ENCODE measurements at places on chromosomes 6 and 20.
A peak's percentile ranks its signal among the peaks of the same experiment; 100 is the strongest.

- DNase-seq: no peak
Measured at GRCh38 chr6:141492521-141493284, 640.0 kb upstream of the GJE1 start.

DNA sequence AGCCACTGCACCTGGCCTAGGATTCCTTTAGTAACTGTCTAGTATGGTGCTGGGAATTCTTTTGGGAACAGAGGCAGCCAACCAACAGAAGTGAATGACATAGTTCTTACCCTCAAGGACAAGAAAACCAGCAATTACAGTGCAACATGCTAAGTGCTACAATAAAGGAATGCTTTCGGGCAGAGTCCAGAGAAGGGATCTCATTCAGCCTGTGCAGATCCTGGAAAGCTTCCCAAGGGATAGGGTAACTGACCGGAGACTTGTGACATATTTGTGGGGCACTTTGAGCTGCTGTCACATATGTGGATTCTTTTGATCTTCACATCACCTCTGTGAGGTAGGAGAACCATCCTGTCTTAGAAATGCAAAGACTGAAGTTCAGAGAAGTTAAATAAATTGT is 46.8 kb downstream of the C6orf15 start:
- no peak for DNase-seq

DNA sequence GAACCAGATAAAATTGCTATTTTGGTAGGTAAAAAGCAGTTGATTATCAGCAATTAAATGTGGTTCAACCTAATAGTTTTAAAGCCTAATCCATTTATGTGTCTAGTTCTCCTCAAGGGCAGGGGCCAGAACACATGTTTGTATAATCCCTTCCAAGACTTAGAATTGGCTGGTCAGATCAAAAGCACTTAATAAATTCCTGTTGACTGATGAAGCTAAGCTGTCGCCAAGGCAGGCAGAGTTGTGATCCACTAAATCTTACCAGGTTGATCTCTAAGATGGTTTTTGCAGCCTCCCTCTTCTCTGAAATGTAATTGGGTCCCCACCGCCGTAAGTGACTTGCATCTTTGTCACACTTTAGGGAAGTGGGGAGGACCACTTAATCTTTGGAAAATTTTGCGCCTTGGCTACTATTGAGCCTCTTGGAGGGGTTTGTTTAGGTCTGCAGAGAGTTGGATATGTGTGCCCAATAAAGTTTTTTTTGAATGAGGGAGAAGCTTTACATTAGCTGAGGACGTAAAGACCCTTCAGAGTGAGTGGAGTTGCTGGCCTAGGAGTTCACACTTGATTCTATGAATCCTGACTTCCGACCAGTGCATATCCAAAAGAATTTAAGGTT is 65.9 kb downstream of the PHF20 start:
- no peak for DNase-seq

DNA sequence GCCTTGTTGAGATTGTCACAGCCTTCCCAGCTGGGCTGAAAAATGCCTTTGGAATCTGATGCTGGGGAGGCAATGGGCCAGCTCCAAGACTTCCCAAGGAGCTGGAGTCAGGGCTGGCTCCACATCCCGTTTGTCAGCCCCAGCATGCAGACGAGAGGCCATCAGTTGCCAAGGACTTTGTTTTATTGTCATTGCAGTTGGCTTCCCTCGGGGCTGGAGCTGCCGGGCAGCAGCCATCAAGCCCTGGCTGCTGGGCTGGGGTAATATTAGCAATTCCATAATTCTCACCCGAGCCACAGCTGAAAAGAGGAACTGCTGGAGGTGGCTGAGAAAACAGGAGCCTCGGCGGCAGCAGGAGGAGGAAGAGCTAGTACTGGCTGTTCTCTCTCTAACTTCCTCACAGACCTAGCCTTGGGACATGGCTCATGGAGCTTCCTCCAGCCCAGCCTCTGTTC is 182.5 kb downstream of the CDC5L start:
- DNase-seq: no peak

DNA sequence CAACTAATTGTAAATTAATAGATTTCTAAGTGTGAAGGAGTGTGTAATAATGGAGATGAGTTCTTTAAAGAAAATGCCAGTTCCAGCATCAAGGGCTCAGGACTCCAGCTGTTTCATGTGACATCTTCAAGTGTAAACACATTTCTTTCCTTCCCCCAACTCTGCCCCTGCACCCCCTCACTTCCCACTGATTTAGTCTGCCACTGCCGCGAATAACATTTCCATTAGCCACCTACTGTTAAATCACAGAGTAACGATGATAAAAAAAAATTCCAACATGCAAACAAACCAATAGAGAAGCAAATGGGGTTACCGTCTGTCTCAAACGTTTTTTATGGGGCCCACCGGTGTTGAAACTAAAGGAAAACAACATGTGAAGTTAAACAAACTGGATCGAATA is 414.3 kb downstream of the SAMD5 start:
- DNase-seq: no peak

DNA sequence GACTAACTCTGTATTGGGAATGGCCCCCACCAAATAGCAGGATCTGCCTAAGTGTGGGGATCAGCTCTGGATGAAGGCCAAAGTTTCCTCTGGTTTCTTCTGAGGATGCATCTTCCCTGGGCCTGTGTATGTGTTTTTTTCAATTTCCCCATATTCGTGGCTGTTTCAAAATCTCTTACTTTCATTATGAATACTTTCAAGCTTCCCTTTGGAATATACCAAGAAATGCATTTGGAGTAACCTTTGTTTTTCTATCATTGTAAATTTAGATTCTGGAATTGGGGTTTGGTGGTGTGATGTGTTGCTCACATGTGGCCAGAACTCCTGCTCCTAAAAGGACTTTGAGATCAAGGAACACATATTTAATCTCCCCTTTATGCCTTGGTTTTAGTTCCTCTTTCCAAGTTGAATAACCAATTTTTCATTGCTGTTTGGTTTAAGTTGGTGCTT is 8.4 kb downstream of the ENTPD6 start:
- peak; percentile 42 for DNase-seq

DNA sequence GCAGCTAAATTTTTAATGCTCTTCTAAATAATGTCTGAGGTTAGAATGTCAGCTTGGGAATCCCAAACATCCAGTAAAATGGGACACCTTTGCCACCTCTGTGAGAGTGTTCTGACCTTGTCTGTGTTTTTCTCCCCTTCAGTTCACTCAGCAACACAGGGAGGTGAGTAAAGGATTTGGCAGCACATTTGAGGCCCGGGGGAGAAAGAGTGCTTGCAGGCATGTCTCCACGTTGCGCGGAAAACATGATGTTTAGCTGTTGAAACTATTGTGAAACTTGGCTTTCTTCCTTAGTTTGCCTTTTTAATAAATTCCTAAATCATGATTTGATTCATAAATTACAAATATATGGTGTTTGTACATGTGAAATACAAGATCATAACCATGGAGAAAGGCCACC is 707.8 kb upstream of the FLRT3 start:
- no peak for DNase-seq

GRCh38 chr6:53679446-53679933 is 13.9 kb upstream of the KLHL31 start:
- DNase-seq: peak; percentile 40

GRCh38 chr6:10395171-10395703 is 19.6 kb downstream of the TFAP2A start:
- no peak for DNase-seq

- DNase-seq: peak; percentile 74
Measured at GRCh38 chr6:6856538-6857523, 250.9 kb upstream of the RREB1 start.

- DNase-seq: no peak
Measured at GRCh38 chr6:111718326-111718725, 112.6 kb upstream of the TRAF3IP2 start.

GRCh38 chr20:37406010-37406998 is 60.4 kb downstream of the SRC start:
- peak; percentile 63 for DNase-seq

- DNase-seq: no peak
Measured at GRCh38 chr6:21151119-21151518, 442.4 kb upstream of the SOX4 start.

GRCh38 chr6:135170238-135170637 is 10.9 kb upstream of the MYB start:
- no peak for DNase-seq

DNA sequence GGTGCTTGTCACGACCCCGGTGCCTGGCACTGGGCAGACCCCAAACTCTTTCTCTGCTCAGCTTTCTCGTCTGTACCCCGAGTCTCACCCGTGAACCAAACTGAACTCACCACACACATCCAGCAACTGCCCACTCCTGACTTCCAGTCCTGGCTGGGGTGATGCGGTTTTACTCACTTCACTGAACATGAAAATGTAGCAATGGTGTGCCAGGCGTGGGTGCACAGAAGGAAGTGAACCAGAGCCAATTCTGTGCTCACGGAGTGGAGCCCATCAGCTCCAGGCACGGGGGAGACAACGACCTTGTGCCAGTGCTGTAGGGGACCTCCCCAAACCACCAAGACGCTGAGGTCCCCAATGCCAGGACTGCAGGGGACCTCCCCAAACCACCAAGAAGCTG is 78.7 kb upstream of the AFDN start:
- DNase-seq: no peak

- no peak for DNase-seq
Measured at GRCh38 chr20:42494290-42494689, 695.4 kb downstream of the PTPRT start.

DNA sequence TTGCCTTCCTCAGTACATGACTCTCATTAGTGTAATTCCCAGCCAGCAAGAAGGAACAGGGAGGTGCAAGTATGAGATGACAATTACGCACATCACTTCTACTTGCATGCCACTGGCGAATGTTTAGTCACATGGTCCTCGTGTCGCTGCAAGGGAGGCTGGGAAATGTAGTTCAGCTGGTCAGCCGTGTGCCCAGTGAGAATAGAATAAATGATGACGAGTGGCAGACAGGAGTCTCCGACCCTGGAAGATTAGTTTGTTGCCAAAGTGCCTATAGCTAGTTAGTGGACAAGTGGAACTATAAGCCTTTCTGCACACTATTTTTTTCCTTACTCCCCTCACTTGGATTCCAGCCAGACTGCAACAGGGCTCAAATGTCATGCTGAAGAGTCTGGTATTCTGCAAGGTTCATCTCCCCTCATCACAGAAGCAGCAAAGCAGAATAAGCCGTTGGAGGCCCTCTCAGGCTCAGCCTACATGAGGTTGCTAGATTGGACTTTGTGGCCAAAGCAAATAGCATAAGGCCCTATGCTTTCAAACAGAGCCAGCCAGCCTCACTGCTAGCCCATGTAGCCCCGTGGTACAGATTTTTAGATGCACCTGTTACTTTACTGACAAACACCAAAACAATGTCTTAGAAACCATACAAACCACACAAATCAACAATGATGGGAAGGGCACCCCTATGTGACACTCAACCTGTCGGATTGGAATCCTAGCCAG is 9.7 kb downstream of the LINC00237 start:
- no peak for DNase-seq

- DNase-seq: no peak
Measured at GRCh38 chr6:30709101-30709868, 7.8 kb downstream of the MDC1 start.

GRCh38 chr6:108562503-108562993 is 1.8 kb downstream of the FOXO3 start:
- DNase-seq: peak; percentile 31

GRCh38 chr20:63534831-63535651 is 2.1 kb downstream of the PTK6 start:
- no peak for DNase-seq

DNA sequence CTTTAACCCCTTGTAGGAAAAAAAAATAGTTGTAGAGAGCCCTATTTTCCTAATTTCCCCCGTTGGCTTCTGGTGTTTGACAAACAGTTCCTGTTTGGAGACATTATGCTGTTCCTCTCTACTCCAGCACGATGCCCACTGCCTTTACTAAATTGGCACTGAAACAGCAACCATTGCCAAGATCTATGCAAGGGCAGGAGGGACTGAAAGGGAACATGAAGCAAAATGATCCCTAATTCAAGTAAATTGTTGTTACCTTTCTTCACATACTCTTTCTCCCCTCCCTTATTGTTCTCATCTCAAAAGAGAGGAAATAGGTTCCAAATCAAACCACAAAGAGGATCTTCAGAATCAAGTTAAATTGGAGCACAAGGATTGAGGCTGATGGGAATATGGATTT is 764.1 kb upstream of the MMS22L start:
- DNase-seq: no peak

All from B cell (primary cell).